ENCODE measurements at places on chromosomes 7 and 10. TPM values are rescaled to one million over a fixed set of nuclear protein-coding genes. Genes with fewer than 3 reads are reported as not detected.

- H3K36me3 ChIP-seq = peaks cover 25% of the 10 kb centered on the region
- H3K27me3 ChIP-seq = no peaks in the 10 kb centered on the region
- H3K27ac ChIP-seq = peak overlapping the region; percentile 96
- peak; percentile 49 for DNase-seq
Measured at GRCh38 chr10:17665747-17666146, 21.8 kb downstream of the STAM start.

DNA sequence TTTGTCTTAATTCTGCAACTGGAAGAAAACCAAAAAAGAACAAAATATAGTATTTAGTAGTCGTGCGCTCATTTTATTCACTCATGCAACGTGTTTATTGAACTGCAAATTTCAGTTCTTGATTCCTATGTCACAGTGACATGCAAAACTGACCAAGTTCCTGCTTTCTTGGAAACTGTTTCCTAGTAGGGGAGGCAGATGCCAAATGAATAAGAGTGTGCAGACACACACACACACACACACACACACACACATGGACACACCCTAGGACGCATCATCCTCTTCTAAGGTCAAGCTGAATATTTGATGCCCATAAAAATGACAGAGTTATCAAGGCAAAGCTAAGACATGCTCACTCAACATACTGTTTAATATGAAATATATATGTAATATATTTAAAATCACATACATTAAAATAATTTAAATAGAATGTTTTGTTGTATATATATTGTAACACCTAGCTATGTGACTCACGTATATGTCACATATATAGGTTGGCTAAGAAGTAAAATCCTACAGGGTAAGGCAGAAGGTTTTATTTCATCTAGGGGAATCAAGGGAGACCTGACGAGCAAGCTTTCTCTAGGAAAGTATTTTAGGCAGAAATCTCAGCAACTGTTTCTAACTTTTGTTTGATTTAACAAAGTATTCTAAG lies 79.6 kb downstream of the SVIL start:
- H3K4me1 ChIP-seq = peaks cover 30% of the 10 kb centered on the region
- no peak for DNase-seq
- H3K36me3 ChIP-seq = peaks cover 9% of the 10 kb centered on the region
- H3K27me3 ChIP-seq = no peaks in the 10 kb centered on the region
- no peak overlapping the region for H3K4me3 ChIP-seq

POLR3A gene
- total RNA-seq = 8.3 TPM

ZNF425 gene
- total RNA-seq = 2.5 TPM

PNPLA8 gene
- 25.6 TPM for total RNA-seq
